ENCODE measurements at places on chromosomes 3 and 15.
A peak's percentile ranks its signal among the peaks of the same experiment; 100 is the strongest.

GRCh38 chr3:194879126-194879877 lies 193.6 kb downstream of the FAM43A start:
- DNase-seq: peak; percentile 55

- peak; percentile 70 for DNase-seq
These were observed 6.7 kb downstream of the CCDC9B start for GRCh38 chr15:40333922-40334492.

DNA sequence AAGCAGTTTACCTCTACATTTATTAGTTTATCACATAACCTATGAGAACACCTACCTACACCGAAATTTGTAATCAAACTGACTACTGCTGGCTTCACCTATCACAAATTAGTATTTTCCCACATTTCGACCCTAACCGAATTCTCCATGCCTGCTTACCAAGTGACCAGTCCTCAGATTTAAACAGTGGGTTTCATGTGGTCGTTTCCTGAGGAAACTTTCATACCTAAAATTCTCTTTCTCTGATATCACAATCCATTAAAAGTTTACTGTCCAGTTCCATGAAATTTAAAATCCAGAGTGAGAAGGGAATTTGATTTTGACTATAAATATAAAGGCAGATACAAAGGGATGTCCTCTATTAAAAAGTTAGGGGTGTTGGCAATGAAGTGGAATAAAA lies 1.9 kb downstream of the PLOD2 start:
- no peak for DNase-seq

DNA sequence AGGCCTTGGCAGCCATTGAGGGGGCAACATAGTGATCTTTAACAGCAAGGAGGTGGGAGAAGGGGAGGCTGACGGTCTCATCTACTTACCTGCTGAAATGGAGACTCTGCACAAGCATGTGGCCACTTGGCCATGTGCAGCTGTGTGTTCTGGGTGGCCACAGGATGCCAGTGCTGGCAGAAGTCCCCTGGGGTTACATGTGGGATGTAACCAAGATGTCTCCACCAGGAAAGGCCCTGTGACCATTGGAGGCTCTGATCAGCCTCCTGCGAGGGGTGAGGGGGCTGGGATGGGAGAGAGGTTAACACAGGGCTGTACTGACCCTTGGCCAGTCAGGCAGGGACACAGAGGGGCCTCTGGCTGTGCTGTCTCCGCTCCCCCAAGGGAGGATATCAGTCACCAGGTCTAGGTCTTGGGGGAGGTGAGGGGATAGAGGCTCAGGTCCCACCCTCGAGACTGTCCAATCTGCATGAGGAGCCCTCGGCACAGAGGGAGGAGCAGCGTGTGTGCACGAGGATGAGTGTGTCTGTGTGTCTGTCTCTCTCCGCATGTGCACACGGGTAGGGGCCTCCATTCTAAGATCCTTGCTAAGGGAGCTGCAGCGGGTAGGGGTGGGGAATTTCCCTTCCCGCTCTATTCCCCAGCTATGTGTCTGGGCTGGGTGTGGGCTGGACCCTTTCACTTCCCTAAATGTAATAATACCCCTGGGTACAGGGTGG lies 19.5 kb downstream of the PRKCD start:
- peak; percentile 70 for DNase-seq

DNA sequence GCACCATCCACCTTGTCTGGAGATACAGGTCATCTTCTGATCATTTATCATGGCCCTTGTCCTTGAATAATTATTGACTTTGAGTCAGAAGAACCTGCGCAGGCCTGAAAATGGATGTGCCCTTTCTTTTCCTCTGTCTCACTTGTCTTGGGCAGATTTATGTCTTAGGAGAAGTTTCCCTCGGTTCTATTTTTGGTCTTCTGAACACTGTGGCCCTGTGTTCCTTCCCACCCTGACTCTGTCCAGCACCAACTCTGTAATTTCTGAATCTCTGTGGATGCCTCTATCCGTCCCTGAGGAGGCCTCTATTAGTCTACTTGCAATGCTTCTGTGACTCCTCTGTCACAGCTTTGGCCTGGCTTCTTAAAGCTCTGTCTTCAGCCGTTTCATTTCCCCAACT lies 680.8 kb upstream of the CFAP20DC start:
- no peak for DNase-seq

DNA sequence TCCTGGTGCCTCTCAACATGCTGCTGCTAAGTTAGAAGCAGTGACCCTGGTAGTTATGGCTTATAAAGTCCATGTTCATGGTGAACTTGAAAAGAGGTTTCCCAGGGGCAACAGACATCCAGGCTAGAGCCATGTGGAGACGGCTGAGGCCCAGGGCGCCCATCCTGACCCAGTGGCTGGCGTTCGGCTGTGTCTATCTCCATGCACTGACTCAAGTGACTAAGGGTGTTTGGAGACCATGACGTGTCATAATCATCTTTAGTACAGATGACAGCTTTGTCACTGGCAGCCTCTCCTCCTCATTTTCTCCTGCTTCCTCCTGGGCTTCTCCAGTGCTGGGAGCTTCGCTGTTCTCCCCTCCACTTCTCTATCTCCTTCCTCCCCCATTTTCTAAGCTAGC lies 287.4 kb upstream of the LYSMD4 start:
- DNase-seq: no peak

GRCh38 chr3:3632449-3632848 lies 166.8 kb upstream of the LRRN1 start:
- DNase-seq: no peak

GRCh38 chr3:1179146-1179545 lies 86.3 kb downstream of the CNTN6 start:
- no peak for DNase-seq

DNA sequence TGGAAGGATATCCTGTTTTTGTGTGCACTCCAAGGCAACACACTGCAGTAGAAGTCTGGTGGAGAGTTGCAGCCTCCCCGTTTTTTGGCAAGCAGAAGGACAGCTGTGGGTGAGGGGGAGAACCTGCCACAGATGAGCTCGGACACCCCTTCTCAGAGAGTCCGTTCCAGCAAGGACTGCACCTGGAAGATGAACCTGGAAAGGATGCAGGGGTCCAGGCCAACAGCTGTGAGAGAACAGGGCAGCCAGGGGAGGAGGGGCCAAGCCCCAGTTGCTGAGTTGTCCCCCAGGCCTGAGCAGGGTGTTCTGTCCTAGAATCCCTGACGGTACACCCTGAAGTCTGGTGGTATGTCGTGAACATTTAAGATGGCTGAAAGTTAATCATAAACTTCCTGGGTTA lies 30.2 kb downstream of the ZXDC start:
- DNase-seq: no peak

DNA sequence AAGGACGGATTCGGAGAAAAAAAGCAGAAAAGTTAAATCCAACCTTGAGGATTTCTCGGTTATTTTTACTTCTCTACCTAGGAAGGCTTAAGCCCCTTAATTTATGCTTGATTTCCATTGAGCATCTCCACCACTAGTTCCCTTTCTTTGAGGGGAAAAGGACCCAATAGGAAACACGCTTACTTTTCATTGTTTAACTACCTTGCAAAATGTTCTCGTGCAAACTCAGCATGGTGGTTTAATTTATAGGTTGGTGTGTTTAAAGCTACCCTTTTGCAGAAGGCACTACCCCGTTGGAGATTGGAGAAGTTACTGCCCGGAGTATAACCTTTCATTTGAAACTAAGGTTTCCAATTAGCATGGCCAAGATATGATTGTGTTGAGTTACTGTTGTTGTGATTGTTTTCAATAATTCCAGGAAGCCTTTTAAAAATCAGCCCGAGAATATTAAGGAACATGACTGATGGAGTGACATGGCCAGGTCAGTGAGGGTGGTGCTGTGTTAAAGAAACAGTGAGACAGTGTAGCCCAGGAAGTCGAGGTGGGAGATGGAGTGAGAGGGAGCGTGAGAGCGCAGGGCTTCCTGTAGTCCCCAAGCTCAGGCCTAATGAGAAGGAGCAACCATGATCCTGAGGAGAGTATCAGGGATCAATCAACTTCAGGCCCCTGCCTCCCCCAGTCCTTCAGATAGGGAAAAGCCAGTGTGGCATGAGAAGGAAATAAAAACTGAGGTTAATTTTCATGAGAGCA lies 76.6 kb downstream of the AQP9 start:
- no peak for DNase-seq

- DNase-seq: no peak
These were observed 20.5 kb downstream of the RBP2 start for GRCh38 chr3:139455855-139456254.

DNA sequence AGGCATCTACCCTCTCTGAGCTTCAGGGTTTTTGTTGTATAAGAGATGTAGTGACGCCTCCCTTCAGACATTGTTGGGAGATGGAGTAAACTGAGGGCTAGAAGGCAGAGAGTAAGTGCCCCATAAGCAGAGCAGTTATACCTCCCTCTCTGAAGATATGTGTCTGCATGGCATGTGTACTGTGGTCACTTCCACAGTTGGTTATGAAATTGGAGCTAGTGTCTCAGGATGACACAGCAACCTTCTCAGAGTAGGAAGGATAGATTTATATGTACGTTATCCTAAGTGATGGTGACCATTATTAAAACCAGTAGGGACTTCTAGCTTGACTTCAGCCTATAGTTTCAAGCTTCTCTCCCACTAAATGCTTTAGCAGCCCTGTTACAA lies 17.9 kb downstream of the PXK start:
- DNase-seq: no peak

GRCh38 chr15:89817701-89818280 lies 3.1 kb upstream of the ANPEP start:
- DNase-seq: no peak

DNA sequence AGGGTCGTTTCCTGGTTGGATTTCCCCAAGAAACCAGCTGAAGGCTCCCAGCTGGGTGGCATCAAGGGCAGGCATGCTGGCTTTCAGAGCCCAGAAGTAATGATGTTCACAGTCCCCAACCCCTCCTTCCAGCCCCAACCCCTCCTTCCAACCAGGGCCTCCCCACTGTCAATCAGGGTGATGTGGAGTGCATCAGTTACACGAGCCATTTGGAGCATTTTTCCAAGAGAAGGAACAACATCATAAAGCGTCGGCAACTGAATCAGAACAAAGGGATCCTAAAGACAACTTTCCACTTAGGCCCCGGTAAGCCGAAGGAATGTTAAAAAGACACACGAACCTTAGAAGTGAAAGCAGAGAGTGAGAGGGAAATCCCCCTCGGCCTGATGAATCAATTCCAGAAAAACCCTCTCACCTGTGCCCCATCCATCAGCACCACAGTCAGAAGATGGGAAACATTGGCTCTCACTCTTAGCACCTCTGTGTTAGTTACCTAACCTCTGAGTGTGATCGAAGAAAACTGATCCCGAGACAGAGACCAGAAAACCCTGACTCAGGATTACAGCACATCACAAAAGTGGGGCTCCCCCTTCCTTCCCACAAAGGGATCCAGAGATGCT lies 101.2 kb upstream of the WNT5A start:
- no peak for DNase-seq
